Head of caudate nucleus (tissue), 42 donors: ENCODE measurements at places on chromosomes 2 and 18.

DNA sequence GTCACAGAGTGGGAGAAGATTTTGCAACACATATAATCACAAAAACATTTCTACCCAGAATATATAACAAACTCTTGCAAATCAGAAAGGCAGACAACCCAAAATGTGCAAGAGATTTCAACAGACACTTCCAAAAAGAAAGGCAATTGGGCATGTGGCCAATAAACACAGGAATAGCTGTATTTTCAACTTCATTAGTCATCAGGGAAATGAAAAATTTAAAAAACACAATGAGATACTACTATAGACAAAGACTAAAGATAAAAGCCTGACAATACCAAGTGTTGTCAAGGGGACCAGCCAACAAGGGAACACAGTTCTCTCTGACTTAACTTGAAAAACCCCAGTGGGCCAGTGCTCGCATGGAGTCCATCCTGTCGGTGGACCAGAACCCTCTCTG, 40.5 kb downstream of the MTHFD2 start:
- no peak for DNase-seq

GRCh38 chr2:88450186-88450585, 2.3 kb downstream of the FOXI3 start:
- DNase-seq, result no peak

DNA sequence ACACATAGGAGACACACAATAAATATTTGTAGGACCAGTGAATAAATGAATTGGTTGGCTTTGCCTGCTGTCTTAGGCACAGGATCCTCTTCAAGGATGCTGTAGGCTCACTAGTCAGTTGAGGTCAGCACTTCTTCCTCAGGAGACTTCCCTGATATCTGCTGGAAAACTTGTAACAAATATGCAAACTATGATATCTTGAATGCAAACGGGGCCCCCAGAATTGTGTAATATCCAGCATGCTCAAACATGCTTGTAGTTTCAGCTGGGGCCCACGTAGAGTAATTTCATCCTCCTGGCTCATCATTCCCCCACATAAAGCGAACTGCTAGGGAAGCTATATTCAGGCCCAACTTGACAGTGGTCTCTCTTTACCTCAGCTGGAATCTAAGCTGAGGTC, 43.6 kb downstream of the POLE4 start:
- no peak for DNase-seq

GRCh38 chr2:159070235-159070634, 101.8 kb downstream of the TANC1 start:
- DNase-seq, result no peak

DNA sequence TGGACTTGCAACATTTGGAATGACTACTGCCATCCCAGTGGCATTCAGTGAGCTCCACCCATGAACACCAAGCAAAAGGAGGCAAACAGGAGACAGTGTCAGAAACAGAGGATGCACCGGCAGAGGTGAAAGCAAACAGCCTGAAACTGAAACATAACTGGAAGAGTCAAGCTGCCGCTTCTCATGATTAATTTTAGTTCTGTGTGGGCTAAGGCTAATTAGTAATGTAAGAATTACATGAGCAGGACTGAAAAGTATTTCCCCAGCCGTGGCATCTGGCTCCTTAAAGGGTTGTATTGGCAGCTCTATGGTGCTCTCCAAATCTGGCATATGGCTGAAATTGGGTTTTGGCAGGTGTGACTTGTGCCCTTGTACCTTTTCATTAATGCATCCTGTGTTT, 1108.1 kb downstream of the TSN start:
- DNase-seq, result no peak

DNA sequence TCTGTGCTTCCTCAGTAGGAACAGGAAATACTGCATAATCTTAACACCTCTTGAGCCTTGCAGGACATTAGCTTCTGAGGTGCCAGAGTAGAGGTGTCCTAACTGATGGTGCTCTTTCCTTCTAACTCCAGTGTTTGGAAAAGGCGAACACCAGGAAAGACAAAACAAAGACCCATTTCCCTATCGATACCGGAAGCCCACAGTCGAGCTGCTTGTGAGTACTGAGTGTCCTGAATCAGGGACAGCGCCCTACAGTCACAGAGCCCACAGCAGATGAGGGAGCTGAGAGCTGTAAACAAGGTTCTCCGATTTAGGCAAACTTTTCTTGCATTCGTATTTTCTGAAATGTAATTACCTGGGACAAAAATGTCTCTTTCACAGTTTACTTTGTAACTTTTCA, 50.7 kb downstream of the SLC14A2 start:
- no peak for DNase-seq

DNA sequence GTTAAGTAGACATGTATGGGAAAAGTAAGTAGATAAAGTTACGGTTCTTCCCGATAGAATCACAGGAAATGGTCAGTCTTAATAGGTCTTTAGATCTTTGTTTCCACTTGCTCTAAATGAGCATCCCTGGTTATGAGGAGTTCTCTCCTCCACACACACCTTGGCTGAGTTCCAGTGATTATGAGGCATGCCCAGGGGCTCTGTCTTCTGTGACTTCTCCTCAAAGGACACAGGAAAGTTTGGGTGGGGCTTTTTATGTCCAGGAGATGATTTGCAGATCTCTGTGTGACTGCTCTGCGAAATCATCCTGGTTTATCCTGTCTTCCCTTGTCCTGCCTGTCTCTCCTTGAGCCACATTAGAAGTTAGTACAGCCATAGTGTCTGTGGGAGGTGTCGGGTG, 83.9 kb upstream of the EML6 start:
- DNase-seq, result no peak

GRCh38 chr18:25927830-25928229, 162.6 kb downstream of the SS18 start:
- no peak for DNase-seq
